ENCODE measurements at places on chromosomes 4 and X.
A peak's percentile ranks its signal among the peaks of the same experiment; 100 is the strongest.

- no peak for DNase-seq
Measured at GRCh38 chrX:17829566-17829965, 31.5 kb downstream of the RAI2 start.

DNA sequence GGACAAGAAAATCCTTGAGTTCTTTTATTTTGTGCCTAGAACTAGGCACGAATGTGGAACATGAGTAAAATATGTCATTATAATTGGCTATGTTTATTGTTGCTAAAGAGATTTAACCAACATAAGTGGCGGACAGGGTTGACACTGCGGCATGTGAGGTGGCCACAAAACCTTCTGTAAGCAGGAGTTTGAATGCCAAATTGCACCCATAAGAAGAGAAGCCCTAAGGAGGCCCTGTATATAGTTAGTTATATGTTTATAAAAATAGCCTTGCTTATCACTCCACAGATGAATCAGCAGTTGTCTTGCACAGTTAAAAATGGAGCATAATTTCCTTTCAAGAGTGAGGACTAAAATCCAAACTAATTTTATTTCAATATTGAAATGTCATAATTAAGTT lies 336.1 kb downstream of the GBA3 start:
- no peak for DNase-seq

DNA sequence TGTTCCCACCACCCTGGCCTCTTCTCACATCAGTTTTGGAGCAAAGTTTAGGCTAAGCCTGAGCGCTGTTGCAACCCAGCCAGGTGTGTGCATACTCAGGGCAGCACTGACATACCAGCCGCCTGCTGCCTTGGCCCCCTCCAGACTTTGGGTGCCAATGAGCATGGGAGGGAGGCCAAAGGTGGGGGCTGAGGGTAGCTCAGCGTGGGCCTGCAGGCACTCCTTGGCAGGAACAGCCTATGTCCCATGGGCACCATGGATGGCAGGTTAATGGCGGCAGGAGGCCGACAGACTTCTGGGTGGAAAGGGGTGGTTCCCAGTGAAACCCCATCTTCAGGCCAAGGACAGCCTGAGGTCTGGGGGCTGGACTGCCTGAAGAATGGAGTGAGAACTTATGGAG lies 462.2 kb downstream of the ADGRL3 start:
- no peak for DNase-seq

DNA sequence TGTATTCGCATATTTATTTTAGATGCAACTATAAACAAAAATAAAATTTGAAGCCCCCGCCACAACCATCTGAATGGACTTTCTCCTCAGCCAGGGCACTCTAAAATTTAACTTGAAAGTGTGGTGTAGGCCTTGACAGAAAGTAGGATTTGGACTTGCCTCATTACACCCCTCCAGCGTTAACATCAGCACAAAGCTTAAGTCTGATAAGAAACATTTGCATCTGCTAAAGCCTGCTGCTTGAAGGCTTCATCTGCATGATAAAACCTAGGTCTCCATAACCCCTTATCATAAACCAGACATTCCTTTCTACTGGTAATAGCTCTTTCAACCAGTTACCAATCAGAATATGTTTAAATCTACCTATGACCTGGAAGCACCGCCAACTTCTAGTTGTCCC lies 1046.5 kb downstream of the FAT4 start:
- DNase-seq, result no peak

GRCh38 chr4:86924811-86925210 lies 10.0 kb upstream of the AFF1 start:
- DNase-seq, result no peak

DNA sequence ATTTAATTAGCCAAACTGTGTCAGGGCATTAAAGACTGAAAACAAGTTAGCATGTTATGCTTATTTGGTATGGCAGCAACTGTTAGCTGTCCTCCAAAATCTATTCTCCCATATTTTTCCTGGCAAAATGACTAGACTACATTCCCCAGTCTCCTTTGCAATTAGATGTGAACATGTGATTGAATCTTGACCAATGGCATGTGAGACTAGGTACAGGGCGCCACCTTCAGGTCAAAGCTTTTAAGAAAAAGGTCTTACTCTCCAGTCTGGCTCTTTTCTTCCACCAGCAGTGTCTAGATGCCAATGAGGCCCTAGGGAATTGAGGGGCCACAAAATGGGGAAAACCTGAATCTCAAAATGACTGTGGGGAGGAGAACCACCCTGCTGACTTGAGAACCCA lies 408.2 kb downstream of the SMARCA1 start:
- DNase-seq, result no peak

DNA sequence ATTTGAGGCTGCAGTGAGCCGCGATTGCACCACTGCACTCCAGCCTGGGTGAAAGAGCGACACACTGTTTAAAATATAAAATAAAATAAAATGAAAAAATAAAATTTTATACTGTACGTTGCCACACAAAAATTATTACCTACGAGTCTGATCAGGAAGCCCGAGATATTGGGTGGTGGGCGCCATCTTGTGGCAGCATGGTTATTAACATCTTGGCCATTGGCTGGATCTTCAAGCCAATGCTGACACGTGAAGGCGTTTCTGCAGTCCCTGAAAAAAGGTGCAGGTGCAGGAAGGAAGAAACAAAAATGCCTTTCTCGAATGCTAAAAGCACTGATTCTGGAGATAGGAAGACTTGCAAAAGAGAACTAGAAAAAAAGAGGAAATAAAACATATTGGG lies 4.9 kb upstream of the TLR8 start:
- DNase-seq, result peak; percentile 70

- no peak for DNase-seq
Measured at GRCh38 chr4:81352446-81352835, 119.3 kb downstream of the RASGEF1B start.

DNA sequence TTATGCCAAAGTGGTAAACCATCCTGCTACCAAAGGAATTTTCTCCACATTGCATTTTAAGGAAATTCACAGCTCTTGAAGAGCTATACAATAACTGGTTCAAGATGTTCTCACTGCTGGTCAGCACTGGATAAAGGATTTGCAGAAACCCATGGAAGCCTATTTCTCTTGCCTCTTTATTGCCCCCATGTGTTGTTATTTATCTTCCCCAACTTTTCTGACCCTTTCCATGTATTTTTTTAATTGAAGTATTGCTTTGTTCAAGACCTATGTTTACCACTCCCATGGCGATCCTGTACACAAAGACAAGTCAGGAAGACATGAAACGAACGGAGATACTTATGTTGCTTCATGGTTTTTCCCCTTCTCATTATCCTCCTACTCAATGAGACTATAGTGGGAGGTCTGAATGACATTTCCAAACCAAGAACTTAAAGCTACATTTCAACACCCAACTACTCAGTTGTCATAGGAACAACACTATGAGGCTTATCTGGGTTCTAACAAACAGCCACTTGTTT lies 566.4 kb upstream of the DIPK2B start:
- DNase-seq, result peak; percentile 25

DNA sequence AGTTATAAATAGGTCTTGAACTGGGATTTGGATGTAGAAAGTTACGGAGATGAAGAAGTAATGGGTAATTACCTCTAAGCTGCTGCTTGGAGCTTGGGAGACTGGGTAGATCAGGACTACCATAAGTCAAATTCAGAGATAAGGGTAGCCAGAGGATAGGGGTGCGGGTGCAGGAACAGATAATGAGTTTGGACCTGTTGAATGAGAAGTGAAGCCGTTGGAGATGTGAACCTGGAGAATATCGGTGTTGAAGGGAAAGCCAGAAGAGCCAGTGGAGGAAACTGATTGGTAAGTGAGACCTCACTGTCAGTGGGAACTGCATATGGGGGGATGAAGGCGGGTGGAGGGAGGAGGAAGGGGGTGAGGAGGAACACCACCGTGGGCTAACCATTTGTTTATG lies 618 bp upstream of the FOXO4 start:
- DNase-seq, result no peak

DNA sequence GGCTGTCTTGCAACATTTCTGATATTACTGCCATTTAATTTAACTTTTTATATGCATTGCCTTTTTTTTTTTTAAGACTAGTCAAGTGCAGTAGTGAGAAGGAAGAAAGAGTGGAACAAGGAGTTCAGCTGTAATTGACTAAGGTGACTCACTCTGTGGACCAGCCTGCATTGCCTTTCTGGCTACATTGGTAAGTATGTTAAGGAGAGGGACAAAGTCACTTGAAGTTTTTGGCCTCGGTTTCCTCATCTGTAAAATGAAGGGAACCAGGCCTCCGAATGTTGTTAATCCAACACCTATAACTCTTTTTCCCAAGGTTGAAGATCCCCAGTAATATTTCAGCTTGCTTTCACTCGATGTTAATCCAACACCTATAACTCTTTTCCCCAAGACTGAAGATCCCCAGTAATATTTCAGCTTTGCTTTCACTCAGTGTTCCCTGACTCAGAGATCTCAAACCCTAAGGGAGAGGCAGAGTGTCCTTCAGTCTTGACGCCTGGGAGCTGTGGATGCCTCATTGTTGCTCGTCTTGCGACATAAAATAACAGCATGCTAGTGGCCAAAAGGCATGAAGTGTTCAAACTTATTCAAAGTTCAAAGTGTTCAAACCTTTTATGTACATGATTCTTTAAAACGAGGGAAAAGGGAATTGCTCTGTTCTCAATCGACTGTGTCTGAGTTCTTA lies 102.0 kb downstream of the SORBS2 start:
- DNase-seq, result no peak
